ENCODE measurements at places on chromosomes 3 and 15.

GRCh38 chr15:94040541-94041248 is 190.7 kb upstream of the MCTP2 start:
- DNase-seq = no peak

DNA sequence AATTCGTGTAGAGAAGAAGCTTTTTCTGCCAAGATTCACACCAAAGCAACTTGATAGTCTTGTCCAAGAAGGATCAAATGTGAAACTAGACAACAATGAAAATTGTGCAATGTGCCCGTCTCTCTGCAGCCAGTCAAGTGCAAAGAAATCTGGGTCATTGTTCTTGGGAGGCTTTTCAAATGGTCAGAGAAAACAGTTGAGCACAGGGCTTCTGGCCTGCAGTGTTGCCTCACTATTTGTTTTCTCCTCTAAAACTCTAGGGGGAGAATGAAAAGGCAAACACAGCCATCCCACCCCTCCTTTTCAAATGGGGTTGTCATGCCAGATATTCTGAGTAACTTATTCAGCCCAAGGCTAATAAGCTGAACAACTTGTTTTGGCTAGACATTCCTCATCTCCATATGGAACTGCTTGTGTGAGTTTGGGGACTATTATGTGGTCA is 417.6 kb upstream of the CDIN1 start:
- DNase-seq = no peak

DNA sequence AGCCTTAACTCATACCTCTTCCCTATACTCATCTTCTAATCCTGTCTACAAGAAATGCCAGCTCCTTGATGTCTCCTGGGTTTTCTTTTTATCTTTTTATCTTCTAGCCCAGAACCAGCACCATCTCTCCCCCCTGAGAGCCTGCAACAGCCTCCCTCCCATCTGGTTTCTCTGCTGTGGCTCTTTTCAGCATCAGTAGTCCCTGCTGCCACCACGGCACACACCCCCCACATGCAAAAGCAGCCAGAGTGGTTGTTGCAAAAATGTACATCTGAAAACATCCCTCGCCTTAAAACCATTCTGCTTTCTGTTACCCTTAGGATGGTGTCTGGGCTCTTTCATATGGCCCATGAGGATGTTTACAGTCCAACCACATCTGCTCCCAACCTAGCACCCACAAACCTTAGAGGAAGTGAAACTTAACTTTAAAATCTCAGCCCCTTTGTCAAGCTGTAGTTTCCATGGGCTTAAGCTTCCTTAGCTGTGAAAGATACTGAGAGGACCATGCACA is 775 bp downstream of the TTC21A start:
- DNase-seq = no peak

DNA sequence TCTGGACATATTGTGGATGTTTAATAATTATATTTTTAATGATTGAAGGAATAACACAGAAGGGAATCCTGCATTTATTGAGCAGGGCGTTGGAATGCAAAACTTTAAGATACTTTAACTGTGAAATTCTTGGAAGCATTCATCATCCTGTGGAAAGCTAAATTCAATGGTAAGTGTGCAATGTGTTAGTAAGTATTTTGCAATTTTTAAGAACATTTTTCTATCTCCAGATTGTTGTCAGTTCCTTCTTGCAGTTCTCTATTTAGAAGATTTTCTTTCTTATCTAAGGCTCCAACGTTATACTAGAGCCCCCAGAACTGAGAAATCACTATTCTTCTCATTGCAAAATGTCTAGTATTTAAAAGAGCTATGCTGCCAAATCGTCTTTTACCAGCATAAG is 132.2 kb upstream of the TSC22D2 start:
- no peak for DNase-seq

DNA sequence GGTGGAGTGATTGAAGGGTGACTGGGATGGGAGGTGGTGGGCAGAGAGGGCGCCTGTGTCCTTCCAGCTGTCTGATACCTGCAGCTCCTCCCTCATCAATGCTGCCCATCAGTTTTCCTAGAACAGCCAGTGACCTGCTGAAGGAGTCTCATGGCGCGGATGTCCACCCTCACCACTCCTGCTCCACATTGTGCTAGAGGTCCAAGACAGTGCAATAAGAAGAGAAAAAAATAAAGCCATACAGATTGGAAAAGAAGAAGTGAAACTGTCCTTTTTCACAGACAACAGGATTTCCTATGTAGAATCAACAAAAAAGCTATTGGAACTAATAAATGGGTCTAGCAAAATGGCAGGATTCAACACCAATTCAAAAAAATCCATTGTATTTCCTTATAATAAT is 7.4 kb downstream of the ZDHHC19 start:
- DNase-seq = no peak

DNA sequence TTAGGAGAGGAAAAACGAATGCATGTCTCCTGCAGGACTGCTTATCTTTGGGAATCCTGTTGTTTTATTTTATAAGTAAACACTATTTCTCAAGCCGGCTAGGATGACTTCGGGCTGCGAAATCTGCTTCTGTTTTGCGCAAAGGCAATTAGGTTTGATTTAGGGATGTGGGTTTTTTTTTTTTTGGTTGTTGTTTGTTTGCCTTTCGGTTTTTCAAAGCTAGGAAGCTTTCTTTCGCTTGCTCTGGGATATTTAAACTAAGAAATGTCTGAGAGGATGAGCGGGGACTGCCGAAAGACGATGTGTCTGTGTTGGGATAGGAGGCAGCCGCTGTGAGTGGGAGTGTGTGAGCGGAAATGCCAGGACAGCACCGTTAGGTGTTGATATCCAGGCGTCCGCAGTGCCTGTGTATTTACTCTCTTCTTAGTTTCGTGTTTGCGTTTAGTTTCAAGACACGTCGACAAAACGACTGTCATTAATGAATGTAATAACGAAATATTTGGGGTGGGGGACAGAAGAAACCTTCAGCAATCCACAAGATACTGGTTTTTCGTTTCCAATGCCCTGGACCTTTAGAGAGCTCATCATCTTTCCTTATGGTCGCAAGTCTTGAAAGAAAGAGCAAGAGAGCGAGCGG is 604 bp downstream of the ISL2 start:
- no peak for DNase-seq

DNA sequence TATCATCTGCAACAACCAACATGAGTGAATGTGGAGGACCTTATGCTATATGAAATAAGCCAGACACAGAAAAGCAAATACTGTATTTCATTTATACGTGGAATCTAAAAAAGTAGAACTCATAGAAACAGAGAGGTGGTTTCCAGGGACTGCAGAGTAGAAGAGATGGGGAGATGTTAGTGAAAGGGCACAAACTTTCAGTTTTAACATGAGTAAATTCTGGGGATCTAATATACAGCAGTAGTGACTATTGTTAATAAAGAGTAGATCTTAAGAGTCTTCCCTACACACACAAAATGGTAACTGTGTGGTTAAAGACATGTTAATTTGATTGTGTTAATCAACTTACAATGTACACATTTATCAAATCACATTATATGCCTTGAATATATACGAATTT is 20.9 kb upstream of the MELTF start:
- no peak for DNase-seq
